CD8-positive, alpha-beta memory T cell (primary cell): ENCODE measurements at places on chromosomes 4 and X.

GRCh38 chr4:158811216-158811540 lies 42.4 kb downstream of the FNIP2 start:
- H3K27ac ChIP-seq: no peak overlapping the region
- H3K4me3 ChIP-seq: no peak overlapping the region
- no peaks in the 10 kb centered on the region for H3K27me3 ChIP-seq
- peaks cover 25% of the 10 kb centered on the region for H3K4me1 ChIP-seq
- H3K36me3 ChIP-seq: no peaks in the 10 kb centered on the region
- no peak for DNase-seq

DNA sequence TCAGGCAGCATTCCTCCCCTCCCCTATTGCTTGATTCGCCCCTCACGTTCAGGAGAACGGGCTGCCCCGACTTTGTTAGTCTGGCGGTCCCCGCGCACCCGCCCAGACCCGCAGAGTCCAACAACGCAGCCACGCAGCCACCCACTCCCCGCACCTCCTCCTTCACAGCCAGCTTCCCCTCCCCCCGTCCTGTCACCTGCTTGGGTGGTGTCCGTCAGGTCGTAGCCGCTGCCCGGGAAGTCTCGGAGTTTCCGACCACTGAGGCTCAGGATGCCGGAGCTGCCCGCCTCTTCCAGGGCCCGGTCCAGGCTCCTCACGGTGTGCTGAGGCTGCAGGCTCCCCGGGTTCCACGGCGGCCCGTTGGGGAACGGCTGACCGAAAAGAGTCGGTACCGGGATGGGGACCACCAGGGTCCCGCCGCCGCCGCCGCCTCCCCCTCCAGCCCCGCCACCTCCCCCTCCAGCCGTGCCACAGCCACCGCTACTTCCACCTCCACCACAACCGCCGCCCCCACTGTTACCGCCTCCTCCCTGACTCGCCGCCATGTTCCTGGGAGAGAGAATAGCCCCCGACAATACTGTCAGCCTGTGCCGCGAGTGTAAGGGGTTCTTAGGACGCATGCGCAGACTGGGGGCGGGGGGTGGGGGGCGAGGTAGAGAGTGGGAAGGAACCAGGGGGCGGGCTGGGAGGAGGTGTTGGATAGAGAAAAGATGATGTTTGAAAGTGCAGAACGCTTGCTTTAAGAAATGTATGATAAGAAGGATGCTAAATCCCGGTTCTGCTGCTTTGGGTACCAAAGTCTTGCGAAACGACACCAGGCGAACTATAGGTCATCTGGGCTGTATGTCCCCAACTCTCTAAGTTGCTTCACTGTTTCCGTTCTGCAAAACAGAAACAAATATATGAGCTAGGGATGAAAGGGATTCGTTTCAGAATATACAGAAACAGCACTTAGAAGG lies at the start of gene LRCH2:
TSS of gene LRCH2 (minus strand) at position 600 of the 959 bp plus-strand sequence. CDS start at position 545, 55 bp downstream.
- no peaks in the 10 kb centered on the region for H3K36me3 ChIP-seq
- no peak for DNase-seq
- no peaks in the 10 kb centered on the region for H3K4me1 ChIP-seq
- H3K27me3 ChIP-seq: no peaks in the 10 kb centered on the region

GRCh38 chr4:76200771-76201231 lies 12.8 kb downstream of the SCARB2 start:
- DNase-seq: no peak
- no peaks in the 10 kb centered on the region for H3K36me3 ChIP-seq
- H3K4me1 ChIP-seq: peaks cover 23% of the 10 kb centered on the region
- H3K27me3 ChIP-seq: no peaks in the 10 kb centered on the region
- no peak overlapping the region for H3K27ac ChIP-seq
- H3K4me3 ChIP-seq: no peak overlapping the region

- H3K27ac ChIP-seq: no peak overlapping the region
- no peaks in the 10 kb centered on the region for H3K36me3 ChIP-seq
- DNase-seq: no peak
- H3K27me3 ChIP-seq: no peaks in the 10 kb centered on the region
- H3K4me3 ChIP-seq: no peak overlapping the region
Measured at GRCh38 chr4:26355392-26356052, 34.7 kb downstream of the RBPJ start.

- no peaks in the 10 kb centered on the region for H3K4me1 ChIP-seq
- DNase-seq: no peak
- no peak overlapping the region for H3K27ac ChIP-seq
- H3K36me3 ChIP-seq: peaks cover 4% of the 10 kb centered on the region
Measured at GRCh38 chr4:127975121-127975770, 10.0 kb downstream of the ABHD18 start.

- no peaks in the 10 kb centered on the region for H3K27me3 ChIP-seq
- no peak for DNase-seq
Measured at GRCh38 chrX:153055871-153056749, at the start of gene PNMA3. Gene PNMA3 (plus strand): TSS chrX:153056470. CDS start chrX:153057056, 586 bp downstream.
